ENCODE measurements at places on chromosomes 6 and 20.

DNA sequence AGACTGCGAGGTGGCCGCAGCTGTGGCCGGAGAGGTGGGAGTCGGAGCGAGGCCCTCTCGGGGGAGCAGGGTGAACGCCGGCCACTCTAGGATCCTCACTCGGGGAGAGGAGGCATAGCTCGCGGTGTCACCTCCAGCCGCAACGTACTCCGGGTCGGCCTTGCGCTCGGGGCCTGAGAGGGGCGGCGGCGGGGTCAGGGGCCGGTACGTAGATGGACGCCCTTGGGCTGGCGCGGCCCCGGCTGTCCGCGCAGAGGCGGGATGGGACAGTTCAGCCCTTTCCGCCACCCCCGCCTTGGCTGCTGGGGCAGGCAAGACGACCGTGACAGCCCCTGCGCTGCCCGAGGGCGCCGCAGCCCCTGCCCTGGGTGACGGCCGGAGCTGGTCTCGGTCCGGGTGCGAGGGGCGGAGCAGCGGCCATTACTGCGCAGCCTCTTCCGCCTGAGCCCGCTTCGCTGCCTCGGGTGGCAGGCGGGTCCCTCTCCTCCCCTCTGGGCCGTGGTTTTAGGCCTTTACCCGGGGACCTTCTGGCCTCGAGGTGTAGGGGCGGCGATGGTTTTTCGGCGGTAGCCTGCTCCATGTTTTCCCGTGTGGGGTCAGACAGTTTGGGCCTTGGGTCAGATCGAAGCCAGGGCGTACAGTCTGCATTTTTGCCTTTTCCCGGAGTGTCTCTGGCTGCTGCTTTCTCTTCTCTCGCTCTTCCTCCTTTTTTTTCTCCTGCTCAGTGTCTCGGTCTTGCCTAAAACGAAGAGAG is 405 bp downstream of the RNF146 start:
- DNase-seq = peak; percentile 63

GRCh38 chr6:154341871-154342270 is 14.7 kb downstream of the IPCEF1 start:
- no peak for DNase-seq

- no peak for DNase-seq
Observed at GRCh38 chr6:163529605-163530004, 115.1 kb downstream of the QKI start.

GRCh38 chr20:43955062-43955749 is 40.6 kb downstream of the TOX2 start:
- DNase-seq = no peak

- DNase-seq = no peak
Observed at GRCh38 chr6:156840606-156841005, 63.4 kb downstream of the ARID1B start.

Measured in HL-60 (cell line).